Sigmoid colon (tissue), 7 donors: ENCODE measurements at places on chromosomes 2 and 18. TPM values are rescaled to one million over a fixed set of nuclear protein-coding genes. Genes with fewer than 3 reads are reported as not detected.

EMILIN2 gene
- total RNA-seq: 12.0 TPM

SFTPB gene
- not detected for total RNA-seq

TPO gene
- total RNA-seq: 3.5 TPM

SERPINB2 gene
- 0.33 TPM for total RNA-seq

PPM1B gene
- total RNA-seq: 45.7 TPM

GRCh38 chr2:89763254-89763580 is 1071.7 kb downstream of the RPIA start:
- H3K4me1 ChIP-seq: peaks cover 5% of the 10 kb centered on the region
- peak; percentile 65 for DNase-seq
- peaks cover 14% of the 10 kb centered on the region for H3K27me3 ChIP-seq
- no peaks in the 10 kb centered on the region for H3K36me3 ChIP-seq

DNA sequence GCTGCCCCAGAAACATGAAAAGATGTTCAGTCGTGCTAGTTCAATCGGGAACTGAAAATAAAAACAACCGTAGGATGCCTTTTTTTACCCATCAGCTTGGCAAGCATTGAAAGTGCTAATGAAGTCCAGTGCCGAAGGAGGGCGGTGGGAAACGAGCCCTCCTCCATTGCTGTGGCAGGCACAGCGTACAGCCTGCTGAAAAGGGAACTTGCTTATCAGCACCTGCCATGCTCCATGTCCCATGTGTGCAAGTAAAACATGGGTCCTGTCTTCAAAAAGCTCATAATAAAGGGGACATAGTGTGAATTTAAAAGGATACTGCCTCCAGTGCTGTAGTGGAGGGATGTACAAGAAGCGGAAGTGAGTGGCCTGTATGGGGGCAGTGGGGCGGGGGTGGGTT is 82.4 kb downstream of the ARMC9 start:
- H3K4me1 ChIP-seq: no peaks in the 10 kb centered on the region
- no peaks in the 10 kb centered on the region for H3K27me3 ChIP-seq
- peaks cover 41% of the 10 kb centered on the region for H3K36me3 ChIP-seq
- H3K27ac ChIP-seq: no peak overlapping the region

- H3K4me1 ChIP-seq: no peaks in the 10 kb centered on the region
- H3K4me3 ChIP-seq: no peak overlapping the region
- no peaks in the 10 kb centered on the region for H3K36me3 ChIP-seq
- no peaks in the 10 kb centered on the region for H3K27me3 ChIP-seq
These were observed 250.9 kb downstream of the PTH2R start for GRCh38 chr2:208657468-208657867.

DNA sequence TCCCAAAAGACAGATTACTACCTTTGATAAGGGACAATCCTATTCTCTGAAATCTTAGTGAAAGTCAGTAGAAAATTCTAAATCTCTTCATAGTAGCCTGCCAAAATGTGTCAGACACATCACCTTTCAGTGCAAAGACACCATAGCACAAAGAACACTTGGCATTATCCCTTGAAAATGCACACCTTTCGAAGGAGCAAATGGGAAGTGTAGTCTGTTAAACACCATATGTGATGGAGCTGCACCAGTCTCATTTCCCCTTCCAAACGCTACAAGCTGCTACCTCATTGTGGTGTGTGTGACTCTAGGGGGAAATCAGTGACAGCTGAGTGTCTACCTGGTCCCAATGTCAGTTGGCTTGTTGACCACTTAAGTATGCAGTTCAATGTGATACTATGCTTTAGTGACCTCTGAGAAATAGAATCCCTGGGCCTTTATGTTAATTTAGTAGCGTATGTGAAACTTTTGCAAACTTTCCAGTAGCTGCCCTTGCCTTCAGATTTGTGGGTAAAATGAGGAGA is 551.7 kb downstream of the ARHGAP15 start:
- no peak for DNase-seq
- H3K4me3 ChIP-seq: no peak overlapping the region
- no peaks in the 10 kb centered on the region for H3K4me1 ChIP-seq
- no peaks in the 10 kb centered on the region for H3K27me3 ChIP-seq
- no peak overlapping the region for H3K27ac ChIP-seq

DNA sequence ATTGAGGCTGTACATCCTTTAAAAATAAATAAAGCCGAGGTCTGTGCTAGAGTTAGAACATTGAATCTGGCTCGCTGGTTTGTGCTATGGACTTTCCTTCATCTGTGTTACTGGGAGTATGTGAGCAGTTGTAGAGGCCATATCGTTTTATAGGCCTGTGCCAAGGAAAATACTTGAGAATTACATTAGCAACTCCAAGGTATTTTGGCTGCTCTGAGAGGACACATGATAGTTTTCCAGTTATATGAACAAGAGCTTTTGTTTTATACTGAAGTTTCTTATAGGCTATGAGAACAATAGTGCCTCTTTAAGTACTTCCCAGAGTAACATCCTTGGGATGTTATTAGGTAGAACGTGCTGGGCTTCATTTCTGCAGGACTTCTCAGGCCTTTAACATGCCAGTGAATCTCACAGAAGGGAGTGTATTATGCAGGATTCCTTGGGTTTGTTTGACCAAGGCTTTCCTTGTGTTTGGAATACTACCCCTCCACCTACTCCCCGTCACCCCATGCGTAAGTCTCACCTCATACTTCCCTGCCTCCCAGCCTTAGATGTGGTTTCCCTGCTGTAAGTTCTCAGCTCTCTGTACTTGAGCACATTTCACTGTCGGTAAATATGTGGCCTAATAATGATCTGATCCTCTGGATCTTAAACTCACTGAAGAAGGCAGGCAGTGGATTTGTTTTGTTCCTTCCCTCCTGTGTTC is 21.0 kb downstream of the TCF7L1 start:
- H3K4me1 ChIP-seq: peaks cover 43% of the 10 kb centered on the region
- no peaks in the 10 kb centered on the region for H3K27me3 ChIP-seq
- no peak overlapping the region for H3K4me3 ChIP-seq

DNA sequence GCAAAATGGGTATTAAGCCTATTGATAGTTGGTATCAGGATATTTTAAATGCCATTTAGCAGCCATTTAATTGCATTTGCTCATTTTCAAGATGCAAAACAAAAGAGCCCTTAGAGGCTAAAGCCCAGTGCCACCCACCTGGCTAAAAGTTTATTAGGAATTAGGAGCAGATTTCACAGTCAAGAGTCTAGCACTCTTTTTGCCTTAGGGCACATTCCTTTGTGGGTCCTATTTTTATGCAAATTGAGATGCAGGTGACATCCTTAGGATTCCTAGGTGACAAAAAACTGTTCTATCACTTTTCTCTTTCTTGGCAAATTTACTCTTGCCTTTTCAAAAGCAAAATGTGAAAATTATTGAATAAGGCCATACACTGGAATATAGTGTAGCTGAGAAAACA is 42.0 kb downstream of the CTNNA2 start:
- H3K36me3 ChIP-seq: no peaks in the 10 kb centered on the region
- H3K4me3 ChIP-seq: no peak overlapping the region
- DNase-seq: no peak
- H3K4me1 ChIP-seq: no peaks in the 10 kb centered on the region

- no peaks in the 10 kb centered on the region for H3K4me1 ChIP-seq
- no peak overlapping the region for H3K4me3 ChIP-seq
- H3K27ac ChIP-seq: no peak overlapping the region
These were observed 32.3 kb downstream of the ADI1 start for GRCh38 chr2:3487028-3487425.

DNA sequence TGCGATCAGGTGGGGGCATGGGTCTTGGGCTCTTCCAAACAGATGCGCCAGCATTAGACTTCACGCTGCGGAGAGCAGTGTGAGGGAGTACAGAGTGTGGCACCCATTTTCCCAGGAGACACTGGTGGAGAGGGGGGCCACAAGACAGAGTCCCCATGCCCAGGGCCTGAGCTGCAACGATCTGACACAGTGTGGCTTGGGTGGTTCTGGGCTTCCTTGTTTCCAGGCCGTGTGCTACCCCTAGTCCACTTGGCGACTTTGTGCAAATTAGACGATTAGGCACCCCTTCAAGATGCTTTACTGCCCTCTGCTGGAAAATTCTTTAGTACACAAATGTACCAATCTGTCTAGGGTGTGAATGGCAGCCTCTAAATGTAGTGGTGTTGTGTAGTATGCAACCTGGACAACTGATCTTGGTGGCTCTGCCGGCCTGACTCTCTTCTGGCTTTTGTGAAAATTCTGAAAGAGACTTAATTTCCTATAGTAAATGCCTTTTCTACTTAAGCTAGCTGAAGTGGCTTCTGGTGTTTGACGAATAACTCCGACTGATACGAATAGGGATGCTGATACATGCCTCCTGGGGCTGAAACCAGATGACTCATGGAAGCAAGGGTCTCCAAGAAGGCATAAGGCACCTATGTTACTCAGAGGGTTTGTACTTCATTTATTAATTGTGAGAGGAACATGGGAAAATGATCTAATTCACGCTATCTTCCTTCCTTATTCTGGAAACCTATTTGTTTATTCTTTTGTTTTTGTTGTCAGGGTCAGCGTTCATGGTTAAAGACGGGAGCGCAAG is 92.3 kb upstream of the SMAD2 start:
- no peaks in the 10 kb centered on the region for H3K36me3 ChIP-seq
- no peaks in the 10 kb centered on the region for H3K27me3 ChIP-seq
- H3K4me3 ChIP-seq: no peak overlapping the region
- no peak overlapping the region for H3K27ac ChIP-seq
- DNase-seq: peak; percentile 40
- H3K4me1 ChIP-seq: no peaks in the 10 kb centered on the region

- no peaks in the 10 kb centered on the region for H3K36me3 ChIP-seq
- no peaks in the 10 kb centered on the region for H3K27me3 ChIP-seq
- H3K4me1 ChIP-seq: no peaks in the 10 kb centered on the region
- DNase-seq: no peak
These were observed 106.4 kb downstream of the GATA6 start for GRCh38 chr18:22275706-22276333.

GRCh38 chr2:207491956-207492355 is 37.8 kb upstream of the CREB1 start:
- H3K4me1 ChIP-seq: no peaks in the 10 kb centered on the region
- no peaks in the 10 kb centered on the region for H3K27me3 ChIP-seq
- DNase-seq: no peak
- H3K36me3 ChIP-seq: no peaks in the 10 kb centered on the region
- H3K4me3 ChIP-seq: no peak overlapping the region
